ENCODE measurements at places on chromosomes 13 and 19. TPM values are rescaled to one million over a fixed set of nuclear protein-coding genes. Genes with fewer than 3 reads are reported as not detected.

The UCHL3 gene
- 47.8 TPM for total RNA-seq

The KLK3 gene
- total RNA-seq: not detected

The IGSF23 gene
- 0.43 TPM for total RNA-seq

The UGGT2 gene
- total RNA-seq: 10.1 TPM

The CABP5 gene
- not detected for total RNA-seq

The SIGLEC12 gene
- not detected for total RNA-seq

The PPM1N gene
- 8.1 TPM for total RNA-seq

The LYL1 gene
- 1.3 TPM for total RNA-seq

The TNNI3 gene
- total RNA-seq: 7.7 TPM

The VAV1 gene
- total RNA-seq: 7.9 TPM

The FAM216B gene
- total RNA-seq: not detected

The SYT3 gene
- 0.46 TPM for total RNA-seq

The ELSPBP1 gene
- not detected for total RNA-seq

The PRODH2 gene
- 0.34 TPM for total RNA-seq

The CD22 gene
- total RNA-seq: 1.4 TPM

The LRRC8E gene
- total RNA-seq: 6.4 TPM

The MEIOSIN gene
- total RNA-seq: 0.06 TPM

The ZNF382 gene
- total RNA-seq: 0.07 TPM
